Fibroblast of skin of left biceps (primary cell): ENCODE measurements at places on chromosomes 3 and 15.

GRCh38 chr15:69593981-69594966, 141.7 kb downstream of the RPLP1 start:
- peak; percentile 16 for DNase-seq

- no peak for DNase-seq
These were observed 2.0 kb downstream of the FOXL2NB start for GRCh38 chr3:138949002-138949418.

DNA sequence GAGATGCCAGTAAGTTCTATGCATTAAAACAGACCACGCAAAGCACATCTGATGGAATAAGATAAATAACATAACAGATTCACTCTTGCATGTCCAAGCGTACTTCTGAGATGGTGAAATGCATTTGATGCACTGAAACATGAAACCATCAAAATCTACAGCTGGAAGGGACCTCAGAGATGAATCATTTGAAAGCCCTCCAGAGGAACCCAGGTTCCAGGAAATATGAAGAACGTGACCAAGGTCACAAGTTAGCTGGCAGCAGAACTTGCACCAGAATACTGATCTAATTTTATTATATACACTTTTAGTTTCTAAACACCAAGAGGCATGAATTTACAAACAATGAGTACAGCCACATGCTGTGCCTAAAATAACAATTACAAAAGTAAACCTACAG, 957.1 kb downstream of the FHIT start:
- DNase-seq = peak; percentile 41

- DNase-seq = no peak
These were observed 596.3 kb downstream of the TAFA4 start for GRCh38 chr3:68336042-68336441.

DNA sequence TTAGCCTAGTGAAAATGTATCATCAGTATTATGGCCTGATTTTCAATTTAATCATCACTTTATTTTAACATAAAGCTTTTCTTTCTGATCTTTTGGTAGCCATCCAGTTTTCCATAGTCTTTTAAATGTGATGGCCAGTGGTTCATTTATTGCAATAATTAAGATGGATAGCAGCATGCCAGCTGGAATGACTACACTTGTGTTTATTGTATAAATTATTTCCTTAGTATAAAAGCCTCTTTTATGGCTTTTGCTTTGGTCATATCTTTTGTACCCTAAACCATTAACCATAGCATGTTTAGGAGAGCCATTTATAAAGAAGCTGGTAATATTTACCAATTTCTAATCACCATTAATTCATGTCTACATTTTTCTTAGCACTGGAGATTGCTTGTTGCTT, 31.7 kb downstream of the ALCAM start:
- DNase-seq = no peak

GRCh38 chr15:92808598-92809063, 91.5 kb upstream of the CHD2 start:
- no peak for DNase-seq

DNA sequence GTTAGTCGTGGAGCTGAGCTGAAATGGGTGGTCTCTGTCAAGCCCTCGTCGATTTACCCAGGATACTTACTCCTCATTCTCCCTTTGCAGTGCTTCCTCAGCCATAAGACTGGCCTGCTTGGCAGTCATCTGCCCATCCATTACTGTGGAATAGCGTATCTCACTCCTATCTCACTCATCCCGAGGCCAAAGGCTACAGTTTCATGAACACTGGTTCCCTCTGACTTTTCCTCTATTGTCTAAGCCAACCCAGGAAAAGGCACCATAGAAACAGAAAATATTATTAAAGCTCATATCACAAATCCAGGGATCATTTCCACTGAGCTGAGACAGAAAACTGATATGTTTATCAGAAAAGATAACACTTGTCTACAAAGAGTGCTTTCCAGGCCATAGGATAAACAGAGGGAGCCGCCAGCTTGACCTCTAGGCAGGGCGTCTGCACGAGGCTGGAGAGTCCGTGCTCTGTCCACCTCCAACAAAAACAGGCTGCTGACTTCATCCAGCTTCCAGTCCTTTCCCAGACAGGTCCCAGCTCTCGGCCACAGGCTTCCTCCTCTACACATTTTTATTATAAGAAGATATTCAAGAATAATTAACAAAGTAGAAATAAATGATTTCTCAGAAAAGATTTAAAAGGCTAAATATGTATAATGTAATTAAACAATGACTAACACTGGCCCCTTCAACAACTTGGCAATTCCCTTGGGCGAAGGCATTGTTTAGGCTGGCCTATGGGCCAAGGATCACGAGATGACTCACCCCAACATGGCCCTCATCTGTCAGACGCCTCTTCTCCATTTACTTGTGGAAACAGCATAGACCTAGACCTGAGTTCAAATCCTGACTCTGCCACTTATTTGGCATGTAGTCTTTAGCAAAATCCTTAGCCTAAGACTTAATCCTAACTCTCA, 27.4 kb upstream of the BOC start:
- DNase-seq = no peak

GRCh38 chr15:100918690-100919480, at the start of gene LRRK1:
Gene LRRK1 (plus strand): TSS chr15:100919357. CDS start chr15:100924633, 5,276 bp downstream.
- DNase-seq = no peak

GRCh38 chr15:49855917-49856637, 235.2 kb downstream of the DTWD1 start:
- peak; percentile 99 for DNase-seq

DNA sequence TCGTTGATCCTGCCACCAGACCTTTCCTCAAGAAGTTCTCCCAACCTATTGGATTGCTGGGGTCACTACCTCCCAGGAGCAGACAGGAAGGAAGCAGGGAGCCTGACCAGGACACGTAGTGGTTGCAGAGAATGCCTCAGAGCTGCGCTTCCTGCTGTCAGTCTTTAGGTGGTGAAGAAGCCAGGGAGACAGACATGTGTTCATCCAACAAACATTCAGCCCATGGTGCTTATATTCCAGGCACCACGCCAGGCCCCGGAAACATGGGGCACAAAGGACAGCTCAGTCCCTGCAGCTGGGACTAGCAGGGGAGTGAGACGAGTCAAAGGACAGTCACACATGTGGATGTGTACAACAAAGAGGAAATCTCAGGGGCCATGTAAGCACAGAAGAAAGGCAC, 26.0 kb upstream of the CORO2B start:
- no peak for DNase-seq

- DNase-seq = no peak
These were observed 88.3 kb downstream of the TMEM266 start for GRCh38 chr15:76147906-76148570.

GRCh38 chr3:27345959-27346865, 23.0 kb downstream of the NEK10 start:
- no peak for DNase-seq

GRCh38 chr3:43238801-43239200, 47.5 kb upstream of the SNRK start:
- no peak for DNase-seq

DNA sequence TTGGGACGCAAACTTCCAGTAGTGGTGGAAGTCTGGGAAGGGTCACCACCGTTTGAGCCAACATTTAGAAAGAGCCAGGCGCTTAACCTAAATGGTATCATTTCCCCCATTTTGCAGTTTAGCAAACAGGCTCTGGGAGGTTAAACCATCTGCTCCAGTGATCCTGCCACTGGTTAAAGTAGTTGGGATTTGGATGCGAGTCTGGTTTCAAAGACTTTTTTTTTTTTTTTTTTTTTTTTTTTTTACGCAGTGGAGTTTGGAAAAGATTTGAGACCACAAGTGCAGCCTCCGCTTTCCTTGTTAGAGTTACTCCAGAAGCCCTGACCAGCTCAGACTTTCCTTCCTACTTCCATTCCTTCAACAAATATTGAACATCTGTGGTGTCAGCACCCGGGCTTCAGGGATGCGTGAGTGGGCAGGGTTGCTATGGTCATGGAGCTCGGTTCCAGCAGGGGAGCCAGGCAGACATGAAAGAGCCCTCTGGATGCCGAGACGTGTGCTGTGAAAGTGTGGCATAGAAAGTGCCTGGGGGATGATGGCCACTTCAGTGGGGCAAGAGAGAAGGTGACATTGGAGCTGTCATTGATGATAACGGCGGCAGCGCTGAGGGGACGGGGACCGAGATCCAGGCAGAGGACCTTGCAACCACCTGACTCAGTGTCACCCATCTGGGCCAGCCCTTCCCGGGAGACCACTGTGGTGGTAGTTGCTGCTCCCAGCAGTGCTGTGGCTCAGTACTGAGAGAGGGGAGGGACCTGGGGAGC, 1.1 kb upstream of the RNU6-1 start:
- DNase-seq = no peak

DNA sequence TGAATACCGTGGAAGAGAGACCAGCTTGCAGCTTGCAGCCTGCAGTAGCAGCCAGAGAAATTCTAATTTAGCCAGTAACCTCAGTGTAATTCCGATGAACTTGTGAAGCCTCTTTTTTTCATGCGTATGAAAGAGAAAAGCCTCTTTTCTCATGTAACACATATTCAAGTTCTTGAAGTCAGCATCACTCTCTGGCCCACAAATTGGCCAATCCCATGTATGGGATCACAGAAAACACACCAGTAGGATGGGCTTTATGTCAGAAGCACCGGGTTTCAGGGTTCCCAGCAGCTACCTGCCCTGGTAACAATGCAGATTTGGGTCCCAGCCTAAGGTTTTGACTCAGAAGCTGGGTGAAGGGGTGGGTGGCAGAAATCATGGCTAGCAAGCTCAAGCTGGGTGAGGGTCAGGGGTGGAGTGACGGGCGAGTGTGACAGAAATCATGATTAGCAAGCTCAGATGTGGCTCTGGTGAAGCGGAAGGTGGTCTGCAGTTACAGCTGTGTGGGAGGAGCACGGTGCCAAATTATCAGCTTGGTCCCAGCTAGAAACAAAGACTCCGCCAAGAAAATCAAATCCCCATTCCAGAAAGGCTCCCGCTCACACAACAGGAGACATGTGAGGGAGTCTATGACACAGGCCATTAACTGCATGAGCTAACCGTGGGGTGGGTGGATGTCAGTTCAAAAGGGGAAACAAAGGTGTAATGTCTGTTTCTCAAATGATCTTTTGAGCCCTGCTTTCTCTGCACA, 86.6 kb downstream of the SNRK start:
- no peak for DNase-seq

DNA sequence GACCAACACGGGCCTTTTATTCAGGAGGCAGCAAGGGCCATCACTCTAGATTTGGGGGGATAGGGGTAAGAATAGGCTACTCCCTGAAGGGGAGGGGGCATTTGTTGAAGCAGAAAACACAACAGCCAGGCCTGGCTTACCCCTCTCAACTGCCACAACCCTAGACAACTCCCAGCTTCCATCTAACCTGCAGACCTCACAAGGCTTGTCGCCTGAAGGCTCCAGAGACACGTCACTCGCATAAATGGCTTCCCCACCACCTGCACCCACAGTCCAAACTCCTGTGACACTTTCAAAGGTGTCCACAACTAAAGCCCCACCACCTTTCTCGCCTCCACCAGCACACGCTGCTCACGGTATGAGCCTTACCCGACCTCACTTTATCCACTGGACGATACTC, 14.9 kb downstream of the POLG start:
- DNase-seq = no peak

DNA sequence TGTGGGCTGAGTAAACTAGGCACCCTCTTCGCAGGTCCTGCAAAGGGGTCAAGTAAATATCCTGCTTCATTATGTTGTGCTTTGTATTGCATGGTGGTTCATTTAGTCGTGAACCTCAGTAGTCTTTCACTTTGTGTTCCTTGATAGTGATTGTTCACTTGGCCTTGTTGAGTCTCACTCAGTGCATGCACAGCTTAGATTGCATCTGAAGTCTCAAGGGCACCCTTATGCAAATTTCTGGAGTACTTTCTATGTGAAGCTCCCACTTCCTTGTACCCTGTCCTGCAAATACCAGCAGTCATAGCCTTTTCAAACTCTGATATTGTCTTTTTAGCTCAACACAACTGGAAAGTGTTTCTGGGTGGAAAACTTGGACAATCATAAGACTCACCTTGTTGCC, 519.2 kb downstream of the NAALADL2 start:
- no peak for DNase-seq

- DNase-seq = no peak
These were observed 211.0 kb downstream of the GBE1 start for GRCh38 chr3:81550415-81550814.

GRCh38 chr15:60635507-60636352, 156.8 kb upstream of the ICE2 start:
- no peak for DNase-seq

- DNase-seq = no peak
These were observed 88.7 kb downstream of the DMXL2 start for GRCh38 chr15:51533672-51534398.

GRCh38 chr3:52428151-52429005, 16.5 kb downstream of the SEMA3G start:
- DNase-seq = peak; percentile 48

GRCh38 chr15:37973856-37974255, 39.4 kb downstream of the TMCO5A start:
- DNase-seq = peak; percentile 9

DNA sequence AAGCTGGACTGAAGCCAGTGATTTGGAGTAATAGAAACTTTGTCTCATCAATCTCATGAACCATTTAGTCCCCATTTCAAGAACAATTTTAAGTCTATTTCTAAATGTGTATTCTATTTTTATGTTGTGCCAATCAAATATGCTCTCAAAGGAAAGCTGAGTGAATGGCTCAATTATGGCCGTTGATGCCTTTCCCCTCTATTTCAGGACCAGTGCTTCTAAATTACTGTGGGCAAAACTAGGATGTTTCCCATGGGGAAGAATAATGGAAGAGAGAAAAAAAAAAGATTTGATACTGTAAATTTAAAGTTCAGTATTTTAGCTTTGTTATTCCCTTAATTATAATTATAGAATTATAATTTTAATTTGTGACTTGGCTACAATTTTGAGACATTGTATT, 110.1 kb downstream of the CADM2 start:
- no peak for DNase-seq

DNA sequence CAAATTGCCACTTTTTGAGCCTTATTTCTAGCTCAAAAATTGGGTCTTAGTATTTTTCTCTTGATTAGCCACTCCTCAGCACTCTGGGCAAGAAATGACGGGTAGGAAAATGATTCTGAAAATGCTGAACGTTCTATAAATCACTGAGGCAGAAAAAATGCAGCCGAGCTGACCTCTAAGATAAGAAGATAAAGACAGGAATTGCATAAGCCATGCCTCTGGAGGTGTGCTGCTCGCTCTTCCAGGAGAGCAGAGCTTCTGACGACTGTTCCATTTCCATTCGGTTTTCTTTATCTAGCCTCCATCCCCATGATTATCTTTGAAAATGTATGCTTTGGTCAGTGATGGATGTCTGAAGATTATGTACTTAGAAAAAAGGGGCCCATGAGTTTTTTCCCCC, 558.8 kb upstream of the ADAMTS9 start:
- DNase-seq = no peak

- DNase-seq = no peak
These were observed 171.4 kb downstream of the ARRDC4 start for GRCh38 chr15:98131924-98132323.

DNA sequence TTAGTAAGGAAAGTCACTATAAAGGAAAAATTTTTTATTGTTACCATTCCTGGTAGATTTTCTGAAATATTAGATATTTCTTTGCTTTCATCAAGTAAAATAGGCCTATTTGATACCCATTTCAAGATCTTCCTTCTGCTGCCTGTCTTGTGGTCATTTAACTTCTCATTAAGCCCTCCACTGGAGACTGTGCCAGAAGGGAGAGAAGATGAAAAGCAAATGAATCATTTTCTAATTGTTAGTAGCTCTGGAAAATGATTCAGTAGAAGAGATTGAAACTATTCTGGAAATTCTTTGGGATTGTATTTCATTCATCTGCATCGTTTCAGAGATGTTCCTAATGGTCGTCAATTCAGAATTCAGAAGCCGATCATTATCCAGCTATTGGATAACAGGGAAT, 3.2 kb downstream of the KCTD6 start:
- DNase-seq = no peak

- DNase-seq = no peak
These were observed 1.5 kb downstream of the IQCF5 start for GRCh38 chr3:51873876-51874275.

- peak; percentile 95 for DNase-seq
These were observed at the start of gene PKM for GRCh38 chr15:72231066-72231832. Gene PKM (minus strand): TSS chr15:72231190. CDS start chr15:72219097, 12,093 bp downstream.
